ENCODE measurements at places on chromosomes 3 and 15.

DNA sequence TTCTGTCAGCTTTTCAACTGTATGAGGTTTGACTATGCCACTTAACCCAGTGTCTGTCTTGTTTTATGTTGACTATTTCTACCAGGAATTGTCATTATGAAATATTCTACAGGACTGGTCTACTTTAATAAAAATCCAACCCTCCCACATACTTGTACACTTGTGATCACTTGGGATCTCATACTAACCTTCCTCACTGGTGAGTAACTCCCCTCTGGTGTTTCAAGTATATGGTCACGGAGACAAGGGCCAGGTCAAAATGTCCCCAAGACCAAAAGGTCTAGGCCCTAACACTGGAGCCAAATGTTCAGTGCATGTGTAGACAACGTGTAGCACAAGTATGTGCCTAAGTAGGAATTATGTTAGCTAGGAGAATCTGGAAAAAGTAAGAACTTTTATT lies 122.7 kb upstream of the TJP1 start:
- no peak for DNase-seq

DNA sequence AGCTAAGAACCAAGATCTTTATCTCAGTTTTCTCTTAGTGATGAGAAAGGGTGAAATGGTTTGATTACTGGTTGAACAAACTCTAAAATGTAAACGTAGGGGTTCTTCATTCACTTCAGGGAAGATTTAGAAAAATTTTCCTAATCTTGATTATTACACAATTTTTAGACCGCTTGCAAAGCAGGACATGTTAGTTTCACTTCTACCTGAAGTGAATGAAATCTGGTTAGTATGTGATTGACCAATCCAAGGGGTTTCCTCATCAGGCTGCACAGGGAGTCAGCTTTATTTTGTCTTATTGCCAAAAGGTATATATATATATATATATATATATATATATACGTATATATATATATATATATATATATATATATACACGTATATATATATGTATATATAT lies 740.4 kb downstream of the TUSC7 start:
- DNase-seq, result no peak

GRCh38 chr3:119322021-119322834 lies 28.0 kb downstream of the ARHGAP31 start:
- DNase-seq, result no peak

DNA sequence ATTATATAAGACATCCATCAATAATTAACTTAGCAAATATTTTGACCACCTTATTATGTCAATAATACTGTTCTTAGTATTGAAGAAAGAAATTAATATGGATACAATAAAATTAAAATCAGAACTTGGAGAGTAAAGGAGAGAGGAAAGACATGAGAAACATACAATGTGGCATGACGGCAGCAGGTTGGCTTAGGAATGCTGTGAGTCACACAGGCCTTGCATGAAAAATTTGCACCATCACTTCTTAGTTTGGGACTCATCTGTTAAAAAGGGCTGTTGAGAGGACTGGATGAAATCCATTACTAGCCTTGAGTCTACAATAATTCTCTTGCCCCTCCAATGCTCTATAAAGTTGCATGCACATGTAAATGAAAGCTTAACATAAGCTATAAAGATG lies 880.8 kb downstream of the ROBO1 start:
- DNase-seq, result no peak

- DNase-seq, result peak; percentile 79
Measured at GRCh38 chr15:45634432-45635190, at the start of gene SQOR. SQOR (plus strand) TSS chr15:45635029; CDS start chr15:45658924, 23,895 bp downstream.

DNA sequence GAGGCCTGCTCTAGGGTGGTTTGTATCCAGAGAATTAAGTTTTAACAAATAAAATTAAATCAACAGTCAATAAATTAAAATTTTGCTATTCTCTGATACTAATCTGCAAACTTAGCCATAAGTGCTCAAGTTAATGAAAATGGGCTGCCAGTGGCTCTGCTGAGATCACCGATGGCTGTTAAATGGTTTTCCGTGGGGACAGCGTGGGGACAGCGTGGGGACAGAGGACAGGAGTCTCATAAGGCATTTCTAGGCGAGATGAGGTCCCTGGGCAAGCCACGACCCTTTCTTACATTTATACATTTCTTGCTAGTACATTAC lies 53.0 kb downstream of the SETMAR start:
- no peak for DNase-seq

GRCh38 chr15:63323798-63324563 lies 46.6 kb downstream of the APH1B start:
- no peak for DNase-seq

GRCh38 chr3:164737174-164737573 lies 341.1 kb downstream of the SI start:
- no peak for DNase-seq

GRCh38 chr3:12405432-12406272 lies 78.6 kb upstream of the TSEN2 start:
- no peak for DNase-seq

- no peak for DNase-seq
Measured at GRCh38 chr3:49028298-49028672, 913 bp downstream of the IMPDH2 start.

GRCh38 chr15:89090791-89091626 lies 2.8 kb downstream of the ABHD2 start:
- DNase-seq, result no peak

- no peak for DNase-seq
Measured at GRCh38 chr3:116155841-116156240, 289.4 kb downstream of the LSAMP start.

DNA sequence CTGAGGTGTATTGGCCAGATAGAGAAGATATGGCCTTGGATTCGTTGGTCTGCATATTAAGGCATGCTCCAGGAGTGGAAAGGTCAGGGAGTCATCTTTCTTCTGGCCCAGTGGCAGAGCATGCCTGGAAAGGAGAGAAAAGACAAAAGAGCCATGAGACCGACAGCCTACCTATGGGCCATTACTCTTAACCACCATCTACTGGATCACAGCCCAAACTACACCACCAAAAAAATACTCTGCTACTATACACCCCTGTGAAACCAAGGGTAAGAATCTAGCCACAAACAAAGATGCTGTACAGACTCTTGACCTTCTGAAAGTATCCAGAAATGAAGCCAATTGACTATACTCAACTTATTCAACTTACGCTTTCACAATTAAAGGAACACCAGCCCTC lies 96.1 kb upstream of the PLSCR5 start:
- DNase-seq, result no peak

GRCh38 chr15:73569361-73569760 lies 63.8 kb downstream of the NPTN start:
- no peak for DNase-seq

DNA sequence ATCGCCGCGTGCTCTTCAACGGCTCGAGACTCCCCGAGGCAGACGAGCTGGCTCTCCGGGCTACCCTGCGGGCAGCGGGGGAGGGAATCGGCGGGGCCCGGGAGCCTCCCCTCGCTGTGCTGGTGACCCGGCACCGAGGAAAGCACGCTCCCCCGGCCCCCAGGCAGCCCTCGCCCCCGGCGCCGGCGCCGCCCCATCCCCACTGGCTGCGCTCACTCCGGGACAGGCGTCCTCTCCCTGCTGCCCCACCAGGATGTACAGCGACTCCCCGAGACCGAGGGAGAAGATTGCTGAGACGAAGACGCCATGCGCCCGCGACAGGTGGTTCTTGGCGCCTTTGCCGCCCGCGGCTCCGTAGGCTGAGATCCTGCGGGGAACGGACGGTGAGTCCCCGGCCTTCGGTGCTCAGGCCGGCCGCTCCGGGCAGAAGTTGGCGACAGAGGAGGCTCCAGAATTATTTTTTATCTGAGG lies 1.7 kb downstream of the LTK start:
- DNase-seq, result no peak

- no peak for DNase-seq
Measured at GRCh38 chr3:127722091-127722784, 49.5 kb downstream of the ABTB1 start.

DNA sequence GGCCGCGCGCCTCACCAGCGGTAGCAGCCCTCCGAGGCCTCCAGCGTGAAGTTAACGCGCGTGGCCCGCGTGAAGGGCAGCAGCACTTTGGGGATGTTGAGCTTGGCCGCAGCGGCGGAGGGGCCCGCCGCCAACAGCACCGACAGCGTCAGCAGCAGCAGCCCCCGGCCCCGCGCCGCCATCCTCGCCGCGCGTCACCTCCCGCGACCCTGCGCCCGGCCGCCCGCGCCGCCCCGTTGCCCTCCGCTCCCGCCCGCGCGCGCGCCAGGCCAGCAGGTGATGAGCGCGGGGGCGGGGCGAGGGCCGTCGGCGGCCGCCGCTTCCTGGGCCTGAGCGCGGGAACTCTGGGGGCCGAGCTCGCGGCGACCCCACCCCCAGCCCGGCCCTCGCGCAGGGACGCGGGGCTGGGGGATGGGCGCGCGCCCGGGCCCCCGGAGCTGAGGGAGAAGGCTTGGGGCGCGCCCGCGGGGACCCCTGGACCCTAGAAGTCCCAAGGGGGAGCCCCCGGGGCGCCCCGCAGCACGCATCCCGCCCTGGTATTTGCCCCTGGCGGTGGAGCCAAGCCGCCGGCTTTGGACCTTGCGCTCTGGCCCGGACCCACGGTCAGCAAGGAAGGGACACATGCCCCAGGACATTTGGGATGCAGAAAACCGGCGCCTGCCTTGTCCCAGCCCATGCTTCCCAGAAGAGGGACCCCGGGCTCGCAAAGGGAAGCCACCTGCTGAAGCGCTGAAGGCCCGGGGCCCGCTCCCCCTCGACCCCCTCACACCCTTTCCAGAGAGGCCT lies at the start of gene NUP210:
TSS of gene NUP210 (minus strand) at position 278 of the 786 bp plus-strand sequence. CDS start at position 182, 96 bp downstream.
- peak; percentile 73 for DNase-seq

- no peak for DNase-seq
Measured at GRCh38 chr3:190227064-190227463, 95.2 kb downstream of the CLDN1 start.

DNA sequence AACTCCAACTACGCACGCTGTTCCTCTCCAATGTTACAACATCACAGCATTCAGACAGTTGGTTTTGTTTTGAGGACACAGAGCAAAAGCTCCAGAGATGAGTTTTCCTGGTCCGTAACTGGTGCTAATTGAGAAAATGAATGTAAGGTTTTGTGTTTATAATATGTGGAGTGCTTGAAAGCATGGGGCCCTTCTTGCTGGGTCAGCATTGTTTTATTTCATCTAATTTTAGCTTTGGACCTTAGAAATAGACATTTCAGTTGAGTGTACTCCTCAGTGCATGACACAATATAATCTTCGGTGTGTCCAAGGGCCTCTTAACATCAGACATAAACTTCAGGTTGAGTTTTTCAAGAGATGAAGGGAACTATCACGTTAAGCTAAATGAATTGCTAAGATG lies 37.1 kb downstream of the ANAPC13 start:
- DNase-seq, result no peak

- DNase-seq, result no peak
Measured at GRCh38 chr15:99399618-99400017, 148.3 kb downstream of the LRRC28 start.

- DNase-seq, result no peak
Measured at GRCh38 chr3:158771982-158772381, 29.9 kb upstream of the MFSD1 start.

GRCh38 chr15:52021892-52022540 lies 3.0 kb downstream of the MAPK6 start:
- DNase-seq, result no peak

DNA sequence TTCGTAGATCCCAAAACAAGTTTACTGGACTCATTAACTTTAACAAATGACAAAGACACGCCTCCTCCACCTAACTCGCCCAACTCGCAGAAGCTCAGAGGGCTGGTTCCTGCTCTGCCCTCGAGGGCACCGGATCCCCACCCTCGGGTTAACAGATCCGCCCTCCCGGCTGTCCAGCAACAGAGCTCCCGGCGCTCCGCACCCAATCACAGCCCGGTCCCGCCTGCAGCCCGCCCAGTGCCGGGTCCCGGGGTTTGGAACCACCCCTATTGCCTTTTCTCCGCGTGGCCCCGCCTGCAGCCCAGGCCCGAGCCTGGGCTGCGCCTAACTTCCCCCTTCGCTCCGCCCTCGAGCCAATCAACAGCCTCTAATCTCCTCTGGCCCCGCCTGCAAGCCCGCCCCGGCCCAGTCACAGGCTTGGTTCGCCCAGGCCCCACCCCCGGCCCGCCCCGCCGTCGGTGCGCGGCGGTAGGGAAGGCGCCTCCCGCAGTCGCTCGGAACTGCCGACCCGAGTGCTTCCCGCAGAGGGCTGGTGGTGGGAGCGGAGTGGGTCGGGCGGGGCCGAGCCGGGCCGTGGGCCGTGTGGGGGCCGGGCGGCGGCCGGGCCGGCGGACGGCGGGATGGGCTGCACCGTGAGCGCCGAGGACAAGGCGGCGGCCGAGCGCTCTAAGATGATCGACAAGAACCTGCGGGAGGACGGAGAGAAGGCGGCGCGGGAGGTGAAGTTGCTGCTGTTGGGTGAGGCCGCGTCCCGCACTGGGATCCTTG lies at the start of gene GNAI2:
TSS of gene GNAI2 (plus strand) at position 489 of the 768 bp plus-strand sequence. CDS start at position 621, 132 bp downstream.
- DNase-seq, result peak; percentile 87

- no peak for DNase-seq
Measured at GRCh38 chr15:87760547-87761314, 495.8 kb downstream of the NTRK3 start.

- no peak for DNase-seq
Measured at GRCh38 chr3:94909726-94910125, 846.9 kb downstream of the NSUN3 start.

- DNase-seq, result no peak
Measured at GRCh38 chr15:100430411-100430810, 88.6 kb upstream of the ADAMTS17 start.

GRCh38 chr15:84883466-84883865 lies 996 bp upstream of the SLC28A1 start:
- no peak for DNase-seq

DNA sequence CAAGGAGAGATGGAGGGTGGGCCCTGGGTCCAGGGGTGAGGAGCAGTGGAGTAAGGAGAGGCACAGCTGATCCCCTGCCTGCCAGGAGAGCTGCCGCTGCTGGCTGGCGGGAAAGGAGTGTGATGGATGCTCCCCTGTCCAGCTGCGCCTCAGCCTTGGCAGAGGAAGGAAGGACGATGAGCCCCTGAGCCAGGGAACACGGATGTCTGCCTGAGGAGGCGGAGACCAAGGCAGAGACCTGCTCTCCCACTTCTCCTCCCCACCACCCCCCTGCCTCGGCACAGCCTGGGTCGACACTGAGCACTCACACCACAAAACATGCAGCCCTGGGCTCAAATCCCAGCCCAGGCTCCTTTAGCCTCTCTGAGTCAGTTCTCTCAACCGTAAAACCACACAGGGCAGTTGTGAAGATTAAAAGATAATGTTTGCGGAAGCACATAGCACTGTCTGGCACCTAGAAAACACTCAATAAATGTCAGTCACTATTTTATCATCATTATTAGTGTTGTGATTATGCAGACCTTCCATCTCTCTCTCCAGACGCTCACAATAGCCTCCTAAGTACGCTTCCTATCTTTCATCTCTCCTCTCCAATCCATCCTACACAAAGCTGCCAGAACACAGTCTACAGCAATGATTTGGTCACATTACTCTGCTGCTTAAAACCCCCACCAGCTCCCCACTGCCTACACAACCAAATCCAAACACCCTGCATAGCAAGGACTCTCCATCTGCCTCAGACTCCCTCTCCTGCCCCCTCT lies 52.2 kb downstream of the SEMA5B start:
- DNase-seq, result no peak

GRCh38 chr3:172014145-172014544 lies 25.2 kb upstream of the FNDC3B start:
- DNase-seq, result no peak

- DNase-seq, result no peak
Measured at GRCh38 chr3:129460572-129460971, 20.5 kb downstream of the IFT122 start.

GRCh38 chr3:51955893-51956770 lies 951 bp downstream of the GPR62 start:
- no peak for DNase-seq
